ENCODE measurements at places on chromosomes 1 and 21.

DNA sequence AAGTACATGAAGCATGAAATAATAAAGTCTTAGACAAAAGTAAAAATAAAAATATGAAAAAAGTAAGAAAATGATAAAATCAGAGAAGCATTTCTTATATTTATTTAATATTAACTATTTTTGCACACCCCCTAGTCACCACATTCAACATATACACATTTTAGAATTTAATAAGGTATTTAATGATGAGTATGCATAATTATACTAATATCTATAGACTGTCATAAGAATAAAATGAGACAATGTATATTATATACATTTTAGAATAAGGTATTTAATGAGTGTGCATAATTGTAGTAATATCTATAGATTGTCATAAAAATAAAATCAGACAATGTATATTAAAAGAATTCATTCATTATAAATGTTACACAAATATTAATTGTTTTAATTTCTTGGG, 18.9 kb downstream of the PIGK start:
- no peak for DNase-seq

GRCh38 chr1:203465146-203465798, 10.3 kb upstream of the PRELP start:
- DNase-seq, result no peak

DNA sequence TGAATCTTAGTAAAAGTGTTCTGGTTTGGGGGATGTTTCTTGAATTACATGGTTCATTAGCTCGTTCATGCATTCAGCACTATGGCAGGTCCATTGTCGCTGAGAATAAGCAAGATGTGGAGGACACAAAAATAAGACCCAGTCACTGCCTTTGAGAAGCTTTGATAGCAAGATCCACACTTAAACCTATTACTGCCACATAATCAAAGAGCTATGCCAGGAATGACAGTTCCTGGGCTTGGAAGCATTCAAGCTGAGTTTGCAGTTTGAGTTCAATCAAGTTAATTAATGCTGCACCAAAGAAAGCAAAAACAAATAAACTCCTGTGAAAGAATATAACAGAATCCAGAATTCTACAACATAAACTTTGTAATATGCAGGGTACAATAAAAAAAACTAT, 131.8 kb downstream of the MIS18A start:
- DNase-seq, result no peak

DNA sequence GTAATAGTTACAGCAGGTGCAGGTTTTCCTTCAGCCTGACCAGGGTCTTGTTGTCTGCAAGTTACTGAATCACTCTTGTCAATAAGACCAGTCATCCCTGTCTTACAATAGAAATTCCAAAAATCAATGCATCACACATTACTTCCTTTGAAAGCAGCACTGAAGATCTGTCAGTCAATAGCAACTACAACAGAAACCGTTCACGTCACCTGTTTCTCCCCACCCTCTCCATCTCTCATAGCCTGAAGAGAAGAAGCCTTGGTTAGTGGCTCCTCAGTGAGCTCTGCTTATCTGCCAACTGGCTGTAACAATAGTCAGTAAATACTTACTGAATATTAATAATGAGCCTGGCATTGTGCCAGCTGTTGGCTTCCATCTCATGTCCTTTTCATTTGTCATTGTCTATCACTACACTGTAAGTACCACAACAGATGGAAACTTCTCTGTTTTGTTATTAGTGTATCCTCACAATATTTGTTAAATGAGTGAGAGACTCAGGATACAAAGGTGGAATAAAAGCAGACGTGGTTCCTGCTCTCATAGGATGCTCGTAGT, 195.2 kb downstream of the S1PR1 start:
- DNase-seq, result no peak

DNA sequence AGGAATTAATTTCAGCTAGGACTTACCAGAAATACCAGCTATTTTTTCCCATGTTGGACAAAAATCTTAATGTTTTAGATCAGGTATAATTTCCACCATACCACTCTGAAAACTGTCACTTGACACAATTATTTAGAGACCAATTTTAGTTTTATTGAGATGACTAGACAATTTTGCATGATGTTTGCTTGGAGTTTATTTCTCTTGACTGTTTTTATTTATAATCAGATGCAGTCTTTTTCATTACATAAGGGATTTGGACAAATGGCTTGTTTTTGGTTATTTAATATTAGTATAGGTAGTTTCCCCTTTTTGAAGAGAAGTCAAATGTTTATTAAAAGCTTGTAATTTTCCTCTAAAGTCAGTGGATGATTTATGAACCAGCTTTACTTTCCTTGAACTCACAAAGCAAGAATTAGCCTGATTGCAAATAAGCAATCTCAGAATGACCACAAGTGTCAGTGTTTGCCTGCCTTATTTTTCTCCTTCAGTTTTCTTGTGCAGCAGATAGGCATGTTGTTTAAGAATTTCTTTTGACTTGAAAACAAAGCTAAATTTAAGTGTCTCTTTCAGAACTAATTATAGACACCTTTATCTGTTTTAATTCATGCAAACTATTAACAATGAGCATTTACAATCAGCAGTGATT, 3.8 kb upstream of the B3GALT2 start:
- no peak for DNase-seq

GRCh38 chr1:12539705-12540579, 78.1 kb downstream of the DHRS3 start:
- no peak for DNase-seq

DNA sequence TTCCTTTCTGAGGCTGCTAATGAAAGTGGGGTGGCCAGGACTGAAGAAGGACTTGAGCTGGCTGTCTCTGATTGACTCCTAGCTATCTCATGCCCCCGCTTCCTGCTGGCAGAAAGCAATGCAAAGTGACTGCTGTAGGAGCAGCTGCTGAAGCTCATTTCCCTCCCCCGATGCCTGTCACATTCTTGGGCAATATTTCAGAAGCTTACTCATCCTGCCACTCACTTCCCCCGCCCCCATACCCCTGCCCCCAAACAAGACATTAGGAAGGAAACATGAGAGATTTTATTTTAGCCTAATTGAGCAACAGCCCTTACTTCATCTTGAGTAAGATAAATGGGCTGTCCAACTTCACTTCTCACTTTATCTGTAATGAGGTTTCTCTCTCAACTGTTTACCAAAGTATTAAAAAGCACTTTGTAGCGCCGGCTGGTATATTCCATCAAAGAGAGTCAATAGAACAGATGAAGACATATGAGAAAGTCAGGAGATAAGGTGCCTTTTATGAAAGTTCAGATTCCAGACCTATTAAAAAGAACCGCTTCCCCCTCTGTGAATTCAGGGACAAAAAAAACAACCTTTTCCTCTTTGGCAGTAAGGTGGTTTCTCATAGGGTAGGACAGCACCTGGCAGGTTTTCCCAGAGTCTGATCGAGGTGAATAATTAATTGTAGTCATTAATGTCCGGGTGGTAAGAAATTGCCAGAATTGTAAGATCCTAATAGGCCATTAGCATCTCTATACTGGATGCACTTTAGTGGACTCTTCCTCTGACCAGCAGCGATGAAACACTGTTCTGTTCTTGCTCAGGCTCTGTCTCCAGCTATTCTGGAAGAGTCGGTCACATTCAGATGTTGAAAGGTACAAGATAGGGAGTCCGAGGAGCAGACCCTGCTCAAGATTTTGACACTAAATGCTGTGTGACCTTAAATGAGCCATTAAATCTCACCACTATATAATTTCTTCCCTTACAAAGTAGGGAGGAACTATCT, 70.2 kb downstream of the SH3GLB1 start:
- DNase-seq, result peak; percentile 93

- no peak for DNase-seq
These were observed 285.5 kb downstream of the VAV3 start for GRCh38 chr1:107679411-107679953.

GRCh38 chr1:39021426-39021825, 4.7 kb upstream of the NDUFS5 start:
- DNase-seq, result no peak

GRCh38 chr1:201313086-201313485, 29.8 kb downstream of the PKP1 start:
- DNase-seq, result no peak

DNA sequence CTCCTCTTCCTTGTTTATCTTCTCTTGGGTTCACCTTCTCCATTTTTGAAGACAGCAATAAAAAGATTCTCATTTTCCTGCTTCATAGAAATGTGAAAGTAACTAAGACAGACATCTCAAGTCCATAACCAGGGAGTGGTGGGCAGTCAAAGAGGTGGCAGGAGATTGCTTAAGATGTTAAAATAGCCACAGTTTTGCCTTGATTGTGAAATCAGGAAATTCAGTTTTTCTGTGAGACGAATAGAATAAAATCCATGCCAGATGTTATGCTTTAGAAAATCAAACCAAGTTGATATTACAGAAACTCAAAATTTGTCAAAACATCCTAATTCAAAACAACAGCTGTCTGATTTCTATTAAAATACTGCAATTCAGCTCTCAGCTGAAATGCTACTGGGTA, 57.2 kb downstream of the TNN start:
- no peak for DNase-seq

DNA sequence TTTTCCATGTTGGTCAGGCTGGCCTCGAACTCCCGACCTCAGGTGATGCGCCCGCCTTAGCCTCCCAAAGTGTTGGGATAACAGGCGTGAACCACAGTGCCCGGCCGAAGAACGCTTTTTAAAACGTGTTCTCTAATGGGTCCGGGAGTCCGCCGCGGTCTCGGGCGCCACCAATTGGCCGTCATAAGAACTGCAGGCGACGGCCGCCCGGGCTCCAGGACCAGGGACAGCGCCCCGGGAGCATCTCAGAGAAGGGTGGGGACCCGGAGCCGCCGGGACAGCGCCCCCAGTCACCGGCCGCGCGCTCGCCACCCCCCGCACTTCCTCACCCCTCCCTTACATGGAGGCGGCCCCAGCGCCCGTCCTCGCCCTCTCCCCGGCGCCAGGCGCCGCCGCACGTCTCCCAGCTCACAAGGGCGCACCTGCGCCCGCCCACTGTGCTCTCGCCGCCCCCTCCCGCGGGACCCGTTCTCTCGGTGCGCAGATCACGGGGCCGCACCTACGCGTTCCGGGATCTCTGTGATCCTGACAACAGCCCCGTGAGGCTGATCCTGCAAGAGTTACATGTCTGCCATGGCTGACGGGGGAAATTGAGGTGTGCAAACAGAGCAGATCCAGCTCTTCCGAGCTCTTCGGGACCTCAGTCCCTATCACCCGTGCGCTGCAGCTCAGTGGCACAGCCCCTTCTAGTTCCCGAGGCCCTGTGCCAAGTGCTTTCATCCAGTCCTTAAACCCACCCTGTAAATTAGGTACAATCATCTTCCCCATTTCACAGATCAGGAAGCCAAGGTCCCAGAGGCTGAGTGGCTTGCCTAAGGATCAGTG, 9.8 kb downstream of the RAP1GAP start:
- DNase-seq, result peak; percentile 65

- no peak for DNase-seq
These were observed 89.5 kb upstream of the KCTD3 start for GRCh38 chr1:215477632-215478031.

- DNase-seq, result no peak
These were observed 12.3 kb upstream of the PIK3CD start for GRCh38 chr1:9639227-9639626.

DNA sequence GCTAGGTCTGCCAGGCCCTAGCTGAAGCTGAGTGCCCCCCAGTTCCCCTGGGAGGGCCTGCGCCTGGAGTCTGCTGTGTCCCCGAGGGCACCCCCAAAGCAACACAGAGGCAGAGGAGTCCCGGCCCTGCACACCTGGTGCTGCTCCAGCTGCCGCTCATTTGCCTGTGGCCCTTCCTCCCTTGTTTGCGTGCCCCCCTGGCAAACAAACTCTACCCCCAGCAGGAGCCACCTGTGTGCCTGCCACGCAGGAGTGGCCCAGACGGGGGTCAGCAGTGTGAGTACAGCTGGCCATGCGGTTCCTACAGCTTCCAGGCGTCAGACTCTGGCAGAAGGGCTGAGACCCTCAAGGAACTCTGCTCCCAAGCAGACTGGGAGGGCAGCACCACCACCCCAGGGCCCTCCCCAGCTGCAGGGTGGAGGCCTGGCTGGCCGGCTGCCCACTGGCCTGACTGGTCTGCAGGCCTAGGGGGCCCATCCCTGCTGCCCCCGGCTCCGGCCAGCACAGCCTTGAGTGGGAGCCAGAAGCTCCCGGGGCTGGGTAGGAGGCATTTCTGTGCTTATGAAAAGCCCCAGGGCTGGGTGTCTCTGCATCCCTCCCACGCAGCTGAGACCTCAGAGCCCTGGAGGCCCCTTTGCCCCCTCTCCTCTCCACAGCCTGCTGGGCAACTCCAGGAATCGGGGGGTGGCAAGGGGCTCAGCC, 563 bp upstream of the TAS1R3 start:
- no peak for DNase-seq

GRCh38 chr1:91691525-91691924, 190.9 kb downstream of the CDC7 start:
- DNase-seq, result no peak

DNA sequence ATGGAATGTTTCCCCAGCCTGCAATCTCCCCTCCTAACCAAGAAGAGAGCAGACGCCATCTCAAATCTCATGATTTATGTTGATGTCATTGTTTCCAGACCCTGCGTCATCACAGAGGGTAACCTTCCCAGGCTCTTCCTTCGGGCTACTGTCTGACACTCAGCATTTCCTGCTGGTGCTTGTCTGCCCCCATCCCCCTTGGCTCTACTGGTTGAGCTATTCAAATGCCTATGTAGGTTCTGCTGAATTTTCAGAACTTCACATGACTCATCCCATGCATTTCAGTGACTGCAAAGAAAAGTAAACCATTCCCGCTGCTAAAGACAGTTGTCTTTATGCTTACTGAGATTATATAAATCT, 24.8 kb upstream of the ITPKB start:
- peak; percentile 57 for DNase-seq

GRCh38 chr1:224751624-224752311, 135.7 kb downstream of the CNIH3 start:
- no peak for DNase-seq

- no peak for DNase-seq
These were observed 37.1 kb upstream of the CR2 start for GRCh38 chr1:207417076-207417475.

Measured in OCI-LY7 (cell line).